ENCODE measurements at places on chromosomes 7 and 10. TPM values are rescaled to one million over a fixed set of nuclear protein-coding genes. Genes with fewer than 3 reads are reported as not detected.
A peak's percentile ranks its signal among the peaks of the same experiment; 100 is the strongest.

THSD7A gene
- not detected for total RNA-seq

DNA sequence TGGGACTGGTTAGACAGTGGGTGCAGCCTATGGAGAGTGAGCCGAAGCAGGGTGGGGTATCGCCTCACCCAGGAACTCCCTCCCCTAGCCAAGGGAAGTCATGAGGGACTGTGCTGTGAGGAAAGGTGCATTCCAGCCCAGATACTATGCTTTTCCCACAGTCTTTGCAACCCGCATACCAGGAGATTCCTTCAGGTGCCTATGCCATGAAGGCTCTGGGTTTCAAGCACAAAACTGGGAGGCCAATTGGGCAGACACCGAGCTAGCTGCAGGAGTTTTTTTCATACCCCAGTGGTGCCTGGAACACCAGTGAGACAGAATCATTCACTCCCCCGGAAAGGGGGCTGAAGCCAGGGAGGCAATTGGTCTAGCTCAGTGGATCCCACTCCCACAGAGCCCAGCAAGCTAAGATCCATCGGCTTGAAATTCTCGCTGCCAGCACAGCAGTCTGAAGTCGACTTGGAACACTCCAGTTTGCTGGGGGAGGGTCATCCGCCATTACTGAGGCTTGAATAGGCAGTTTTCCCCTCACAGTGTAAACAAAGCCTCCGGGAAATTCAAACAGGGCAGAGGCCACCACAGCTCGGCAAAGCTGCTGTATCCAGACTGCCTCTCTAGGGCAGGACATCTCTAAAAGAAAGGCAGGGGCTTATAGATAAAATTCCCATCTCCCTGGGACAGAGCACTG, 141.4 kb downstream of the TFEC start:
- no peak for DNase-seq

IGFBP3 gene
- total RNA-seq: 8.0 TPM

SRGN gene
- 1.0 TPM for total RNA-seq

GRCh38 chr10:54905578-54906192, 104.7 kb upstream of the PCDH15 start:
- no peak for DNase-seq

DNA sequence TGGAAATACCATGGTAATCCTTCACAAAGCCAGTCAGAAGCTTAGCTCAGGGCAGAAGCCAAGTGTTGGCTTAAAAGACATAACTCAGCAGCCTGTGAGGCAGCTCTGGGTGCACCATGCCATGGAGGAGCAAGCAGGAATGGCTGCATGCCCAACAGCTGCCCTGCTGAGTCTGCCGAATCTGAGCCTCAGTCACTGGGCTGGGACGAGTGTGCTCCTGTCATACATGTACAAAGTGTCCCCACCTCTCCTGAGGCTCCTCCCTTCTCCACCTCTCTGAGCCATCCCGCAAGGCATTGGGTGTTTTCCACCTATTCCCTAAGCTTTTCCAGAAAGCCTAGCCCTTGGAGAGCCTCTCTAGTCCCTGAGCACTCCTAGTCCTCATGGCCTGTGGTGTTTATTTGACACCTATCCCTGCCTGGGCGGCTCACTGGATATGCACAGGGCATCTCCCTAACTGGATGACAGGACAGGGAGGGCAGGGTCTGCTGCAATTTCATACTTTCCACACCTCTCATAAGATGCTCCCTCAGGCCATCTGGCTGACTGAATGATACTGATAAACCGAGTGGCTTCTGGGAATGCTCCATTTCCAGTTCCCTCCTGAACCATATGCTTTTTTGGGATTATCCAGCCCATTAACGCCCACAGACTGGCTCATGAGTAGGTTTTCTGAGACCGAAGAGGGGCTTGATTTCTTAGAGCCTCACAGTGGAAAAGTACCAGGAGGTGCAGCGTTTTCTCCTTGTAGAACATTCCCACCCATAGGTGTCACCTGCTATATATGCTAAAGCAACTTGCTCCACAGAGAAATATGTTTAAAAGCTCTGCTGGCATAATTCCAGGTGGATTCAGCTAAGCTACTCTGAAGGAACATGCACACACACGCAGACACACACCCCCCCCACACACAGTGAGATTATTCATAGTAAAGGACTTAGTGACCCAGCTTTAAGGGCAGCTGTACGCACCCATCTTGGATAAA, 199.3 kb downstream of the SNX10 start:
- peak; percentile 91 for DNase-seq

GRCh38 chr10:95246582-95247051, 44.2 kb downstream of the PDLIM1 start:
- peak; percentile 51 for DNase-seq

GRCh38 chr7:295155-296154, 5.5 kb downstream of the FOXL3 start:
- no peak for DNase-seq

- no peak for DNase-seq
These were observed 137.0 kb downstream of the CNNM2 start for GRCh38 chr10:103055105-103055504.

GRCh38 chr10:110527731-110528171, 30.0 kb downstream of the DUSP5 start:
- DNase-seq: no peak

DNA sequence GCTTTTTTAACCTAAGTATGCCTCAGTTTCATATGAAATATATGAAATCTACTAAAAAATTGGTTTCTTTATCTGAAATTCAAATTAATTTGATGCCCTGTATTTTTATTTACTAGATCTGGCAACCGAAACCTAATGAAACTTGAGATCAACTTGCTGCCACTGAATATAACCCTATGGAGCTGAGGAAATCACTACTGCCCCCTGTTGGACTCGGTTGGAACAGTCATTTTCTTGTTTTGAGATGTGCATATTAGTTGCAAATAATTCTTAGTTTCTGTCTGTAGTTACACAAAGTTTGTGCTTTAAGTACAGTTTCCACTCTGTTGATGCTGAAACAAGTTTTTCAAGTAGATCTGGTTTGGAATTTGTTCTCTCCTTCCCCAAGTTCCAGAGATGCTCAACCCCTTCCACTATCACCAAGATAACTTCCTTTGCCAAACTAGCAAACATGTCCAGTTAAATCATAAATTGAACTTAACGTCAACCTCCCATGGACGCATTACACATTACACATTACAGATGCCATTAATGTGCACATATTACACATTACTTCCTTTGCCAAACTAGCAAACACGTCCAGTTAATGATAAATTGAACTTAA, 22.2 kb upstream of the EXOC4 start:
- peak; percentile 32 for DNase-seq

GRCh38 chr7:16794986-16795385, 9.8 kb downstream of the AGR2 start:
- DNase-seq: no peak
